ENCODE measurements at places on chromosomes 7 and 10.

DNA sequence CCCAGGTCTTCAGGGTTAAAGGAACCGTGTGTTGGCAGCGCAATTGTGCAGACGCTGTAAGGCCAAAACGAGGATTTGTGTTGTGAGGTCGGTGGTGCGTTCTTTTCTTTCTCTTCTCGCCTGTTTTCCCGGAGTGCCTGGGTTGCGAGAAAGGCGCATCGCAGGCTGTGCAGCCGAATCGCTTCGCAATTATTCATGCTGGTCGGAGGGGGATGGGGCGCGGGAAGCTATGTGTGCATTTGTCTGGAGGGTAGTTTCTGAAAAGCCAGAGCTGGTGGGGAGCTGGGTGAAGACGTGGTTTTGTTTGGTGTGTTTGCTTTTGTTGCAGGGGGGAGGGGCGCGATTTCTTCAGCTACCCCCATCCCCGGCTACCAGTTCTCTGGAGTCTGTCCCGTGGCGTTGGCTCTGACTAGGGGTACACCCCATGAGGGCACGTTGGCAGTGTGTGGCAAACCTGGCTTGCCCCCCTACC is 2.1 kb downstream of the MXI1 start:
- no peak for DNase-seq

- no peak for DNase-seq
Measured at GRCh38 chr10:5361966-5362365, 2.8 kb upstream of the UCN3 start.

DNA sequence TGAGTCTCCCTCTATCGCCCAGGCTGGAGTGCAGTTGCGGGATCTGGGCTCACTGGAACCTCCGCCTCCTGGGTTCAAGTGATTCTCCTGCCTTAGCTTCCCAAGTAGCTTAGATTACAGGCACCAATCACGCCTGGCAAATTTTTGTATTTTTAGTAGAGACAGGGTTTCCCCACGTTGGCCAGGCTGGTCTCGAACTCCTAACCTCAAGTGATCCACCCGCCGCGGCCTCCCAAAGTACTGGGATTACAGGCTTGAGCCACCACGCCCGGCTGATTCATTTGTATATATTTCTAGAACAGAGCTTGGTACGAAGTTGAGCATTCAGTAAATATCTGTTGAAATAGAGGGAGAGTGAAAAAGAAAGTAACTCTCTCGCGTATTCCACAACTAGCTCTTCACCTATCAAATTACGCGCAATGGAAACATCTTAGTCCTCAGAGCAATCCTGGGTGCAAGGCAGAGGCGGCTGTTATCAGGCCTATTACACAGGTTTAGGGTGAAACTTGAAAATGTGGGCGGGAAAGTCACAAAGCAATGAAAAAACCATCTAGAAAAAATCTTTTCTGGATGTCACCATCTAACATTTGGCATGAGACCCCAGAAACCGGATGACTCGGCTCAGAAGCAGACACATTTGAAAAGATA is 707 bp upstream of the GHITM start:
- peak; percentile 5 for DNase-seq

GRCh38 chr7:2037808-2038522 is 194.8 kb downstream of the MAD1L1 start:
- no peak for DNase-seq

GRCh38 chr7:106277976-106278375 is 6.8 kb downstream of the NAMPT start:
- DNase-seq: no peak

- no peak for DNase-seq
Measured at GRCh38 chr7:36871355-36871738, 147.1 kb upstream of the AOAH start.

- DNase-seq: no peak
Measured at GRCh38 chr7:35991511-35992232, 161.4 kb upstream of the EEPD1 start.

GRCh38 chr10:1766049-1766448 is 28.7 kb upstream of the ADARB2 start:
- DNase-seq: no peak

GRCh38 chr10:96321822-96322221 is 17.6 kb downstream of the DNTT start:
- DNase-seq: no peak

DNA sequence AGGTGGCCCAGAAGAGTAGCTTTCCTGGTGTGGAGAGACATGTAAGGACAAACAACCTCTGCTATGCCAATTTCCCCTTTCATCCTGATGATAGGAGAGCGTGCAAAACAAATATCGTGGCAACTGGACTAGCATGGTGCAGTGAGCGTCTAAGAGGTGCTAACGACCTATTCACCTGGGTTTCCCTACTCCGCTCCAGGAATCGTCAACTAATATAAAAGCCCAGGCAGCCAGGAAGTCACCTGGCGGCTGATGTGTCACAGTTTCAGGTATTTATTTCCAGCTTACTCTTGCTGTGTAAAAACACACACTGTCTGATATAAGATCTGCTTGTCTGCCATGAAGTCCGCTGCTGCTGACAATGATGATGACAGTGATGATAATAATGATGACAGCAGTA is 56.5 kb upstream of the EFCAB10 start:
- no peak for DNase-seq

GRCh38 chr7:25308246-25308645 is 80.0 kb upstream of the NPVF start:
- no peak for DNase-seq

DNA sequence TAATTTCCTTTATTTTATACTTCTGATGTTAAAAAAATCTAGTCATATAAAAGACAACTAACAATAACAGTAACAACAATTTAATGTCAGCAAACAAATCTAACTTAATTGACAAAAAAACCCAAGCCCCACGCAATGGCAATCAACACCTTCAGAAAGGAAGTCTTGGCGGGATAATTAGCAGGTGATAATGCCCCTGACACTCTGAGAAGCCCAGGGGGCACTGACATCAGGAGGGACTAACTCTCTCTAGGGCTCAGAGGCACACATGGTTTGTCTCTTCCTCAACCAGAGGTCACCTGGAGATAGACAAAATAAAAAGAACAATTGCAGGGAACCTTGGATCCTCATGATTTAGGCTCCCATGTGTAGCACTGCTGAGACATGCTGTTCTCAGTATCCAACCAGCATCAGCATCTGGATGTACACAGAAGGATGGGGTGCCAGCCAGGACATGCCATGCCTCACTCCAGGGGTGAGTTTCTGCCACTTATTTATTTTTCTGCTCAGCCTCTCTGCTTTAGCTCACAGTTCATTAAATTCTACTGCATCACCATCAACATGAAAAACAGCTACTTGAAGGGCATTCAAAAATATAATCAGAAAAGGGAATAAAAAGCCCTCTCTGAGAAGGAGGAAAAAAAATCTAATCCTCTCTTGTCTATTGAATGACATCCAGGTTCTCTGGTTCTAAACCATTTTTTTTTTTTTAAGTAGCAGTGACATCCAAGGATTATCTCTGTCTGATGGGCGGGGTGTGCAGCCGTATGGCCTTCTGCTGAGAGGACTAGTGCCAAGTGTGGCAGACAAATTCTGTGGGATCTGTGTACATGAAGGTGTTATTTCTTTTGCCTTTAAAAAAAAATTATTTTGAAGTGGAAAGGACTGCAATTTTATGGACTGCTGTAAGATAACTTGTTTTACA is 96.3 kb downstream of the ATXN7L1 start:
- DNase-seq: no peak

DNA sequence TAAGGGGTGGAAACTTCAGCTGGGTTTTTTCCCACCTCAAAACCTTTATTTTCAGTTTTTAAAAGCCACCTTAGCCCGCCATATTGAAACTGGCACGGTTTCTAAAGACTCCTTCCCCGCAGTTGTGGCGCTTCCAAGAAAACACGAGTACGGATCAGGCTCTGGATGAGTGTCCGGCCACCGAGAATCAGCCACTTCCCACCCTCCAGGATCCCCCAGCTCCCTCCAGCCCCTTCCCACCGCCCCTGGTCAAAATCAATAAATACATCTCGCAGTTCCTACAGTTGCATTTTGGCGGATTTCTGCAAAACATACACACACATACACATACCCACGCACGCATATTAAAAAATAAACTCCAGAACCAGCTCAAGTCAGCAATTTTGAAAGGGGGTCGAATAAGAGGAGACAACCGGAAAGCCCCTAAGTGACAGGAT is 1.1 kb downstream of the SFMBT2 start:
- no peak for DNase-seq

- DNase-seq: no peak
Measured at GRCh38 chr10:16976803-16977202, 152.8 kb downstream of the CUBN start.

All from stimulated activated CD8-positive, alpha-beta memory T cell treated with anti-CD3 and anti-CD28 coated beads, Interleukin-4, amount 100 ng/mL, for 4 hours (primary cell).